Adipocyte (in vitro differentiated cells): ENCODE measurements at places on chromosomes 2 and 18.

DNA sequence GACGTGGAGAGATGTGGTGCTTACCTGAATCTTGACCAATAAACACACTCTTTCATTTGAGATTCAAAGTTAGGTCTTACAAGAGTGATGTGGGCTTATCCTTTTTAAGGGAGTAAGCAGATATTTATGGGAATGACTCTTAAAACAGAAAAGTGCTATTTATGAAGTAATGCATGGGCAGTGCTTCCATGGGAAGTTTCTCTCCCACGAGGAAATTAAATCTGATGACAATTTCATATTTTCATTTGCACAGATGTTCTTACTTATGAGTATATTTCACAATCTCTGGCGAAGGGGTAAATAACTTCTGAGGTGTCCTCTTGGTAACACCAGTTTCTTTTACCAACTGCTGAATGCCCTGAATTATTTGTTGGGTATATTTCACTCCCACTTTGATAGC, 21.0 kb downstream of the PNPT1 start:
- DNase-seq: peak; percentile 86

- no peak for DNase-seq
Measured at GRCh38 chr2:9103663-9104277, 100.3 kb upstream of the MBOAT2 start.

- DNase-seq: no peak
Measured at GRCh38 chr18:44503854-44504253, 176.8 kb upstream of the SETBP1 start.

GRCh38 chr2:85744055-85744454, 9.7 kb upstream of the ATOH8 start:
- no peak for DNase-seq

DNA sequence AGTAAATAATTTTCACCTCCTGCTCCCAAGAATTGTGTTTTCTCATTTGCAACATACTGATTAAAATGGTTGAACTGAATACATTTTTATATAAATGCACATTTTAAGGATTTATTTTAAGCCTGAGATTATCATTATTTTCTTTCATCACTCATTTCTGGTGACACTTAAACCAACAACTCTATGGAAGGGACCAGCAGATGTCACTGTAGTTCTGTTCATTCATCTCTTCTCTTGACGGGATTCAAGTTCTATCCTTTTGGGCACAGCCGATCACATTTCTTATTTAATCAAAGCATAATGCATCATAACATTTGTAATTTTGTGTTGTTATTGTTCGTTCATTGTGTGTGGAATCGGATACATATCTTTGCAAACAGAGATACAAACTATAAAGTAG, 417.9 kb downstream of the HRH4 start:
- peak; percentile 85 for DNase-seq

GRCh38 chr2:138424436-138425140, 77.0 kb upstream of the SPOPL start:
- no peak for DNase-seq

- no peak for DNase-seq
Measured at GRCh38 chr18:45852631-45853030, 27.2 kb downstream of the SIGLEC15 start.

GRCh38 chr2:2703172-2703571, 372.1 kb upstream of the MYT1L start:
- no peak for DNase-seq
